Cardiac muscle cell (in vitro differentiated cells and primary cell): ENCODE measurements at places on chromosomes 2 and 18. TPM values are rescaled to one million over a fixed set of nuclear protein-coding genes. Genes with fewer than 3 reads are reported as not detected.

DSEL gene
- 0.99 and 1.2 TPM in 2 replicates for total RNA-seq

GRCh38 chr2:175323162-175323561 is 141.7 kb upstream of the ATP5MC3 start:
- no peaks in the 10 kb centered on the region for H3K27me3 ChIP-seq
- DNase-seq, result no peak
- no peaks in the 10 kb centered on the region for H3K4me1 ChIP-seq
- no peak overlapping the region for H3K27ac ChIP-seq
- H3K36me3 ChIP-seq, result no peaks in the 10 kb centered on the region

GRCh38 chr2:75736276-75736675 is 25.6 kb upstream of the GCFC2 start:
- H3K27me3 ChIP-seq, result no peaks in the 10 kb centered on the region
- H3K4me3 ChIP-seq, result no peak overlapping the region
- H3K36me3 ChIP-seq, result no peaks in the 10 kb centered on the region
- H3K4me1 ChIP-seq, result no peaks in the 10 kb centered on the region

DNA sequence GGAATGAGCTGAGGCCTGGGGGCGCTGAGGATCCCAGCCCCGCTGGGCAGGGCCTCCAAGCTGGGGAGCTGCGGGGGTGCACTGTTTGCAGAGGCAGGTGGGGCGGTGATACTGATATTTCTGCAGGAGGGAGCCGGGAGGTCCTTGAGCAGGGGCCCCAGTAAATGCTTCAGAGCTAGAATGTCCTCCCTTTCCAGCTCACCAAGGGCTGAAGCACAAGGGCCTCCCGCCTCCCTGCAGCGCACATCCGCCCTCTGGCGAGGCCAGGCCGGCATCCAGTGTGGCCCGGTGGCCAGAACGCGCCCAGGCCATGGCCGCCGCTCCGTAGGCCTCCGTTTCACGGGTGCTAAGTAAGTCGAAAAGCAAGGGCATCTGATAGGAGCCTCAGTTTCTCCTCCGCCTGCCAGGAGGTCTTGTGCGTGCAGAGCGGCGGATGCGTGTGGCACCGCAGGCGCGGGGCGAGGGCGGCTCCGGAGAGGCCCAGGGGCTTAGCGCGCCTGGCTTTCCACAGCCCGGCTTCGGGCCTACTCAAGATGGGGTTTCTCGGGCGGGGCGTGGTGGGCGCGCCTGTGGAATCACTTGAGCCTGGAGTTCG is 29.5 kb upstream of the CHMP1B start:
- no peaks in the 10 kb centered on the region for H3K4me1 ChIP-seq
- DNase-seq, result no peak
- no peak overlapping the region for H3K4me3 ChIP-seq

- DNase-seq, result peak; percentile 61
- peaks cover 72% of the 10 kb centered on the region for H3K4me1 ChIP-seq
- H3K27ac ChIP-seq, result peak overlapping the region; percentile 74
- H3K36me3 ChIP-seq, result no peaks in the 10 kb centered on the region
Measured at GRCh38 chr2:37654932-37655841, 16.3 kb downstream of the CDC42EP3 start.

DNA sequence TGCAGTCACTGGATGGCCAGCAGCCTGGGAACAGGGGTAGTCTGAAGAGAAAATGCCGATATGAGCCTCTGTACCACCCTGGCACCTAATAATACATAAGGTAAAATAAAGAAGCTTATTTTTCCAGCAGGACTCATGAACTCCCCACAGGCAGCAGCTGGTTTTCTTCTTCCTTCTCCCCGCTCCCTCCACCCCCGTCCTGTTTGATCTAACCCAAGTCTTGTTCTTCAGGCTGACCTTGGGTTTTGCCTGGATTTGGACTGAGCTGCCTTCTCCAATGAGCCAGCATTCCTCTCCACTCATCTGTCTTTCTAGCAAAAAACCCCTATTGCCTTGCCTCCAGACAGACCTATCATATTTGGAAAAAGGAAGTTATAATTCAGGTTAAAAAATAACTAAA is 111.8 kb downstream of the CELF4 start:
- H3K4me1 ChIP-seq, result peaks cover 10% of the 10 kb centered on the region
- no peaks in the 10 kb centered on the region for H3K36me3 ChIP-seq
- DNase-seq, result peak; percentile 49
- no peak overlapping the region for H3K4me3 ChIP-seq

- DNase-seq, result peak; percentile 73
- H3K4me1 ChIP-seq, result peaks cover 29% of the 10 kb centered on the region
- no peaks in the 10 kb centered on the region for H3K36me3 ChIP-seq
- no peaks in the 10 kb centered on the region for H3K27me3 ChIP-seq
Measured at GRCh38 chr2:195486987-195487644, 169.9 kb upstream of the SLC39A10 start.

GRCh38 chr2:183950673-183951072 is 647.7 kb upstream of the ZNF804A start:
- H3K4me3 ChIP-seq, result no peak overlapping the region
- H3K4me1 ChIP-seq, result no peaks in the 10 kb centered on the region
- H3K27me3 ChIP-seq, result no peaks in the 10 kb centered on the region
- H3K36me3 ChIP-seq, result no peaks in the 10 kb centered on the region
- no peak for DNase-seq
- H3K27ac ChIP-seq, result no peak overlapping the region
